Neural progenitor cell (in vitro differentiated cells): ENCODE measurements at places on chromosomes 4 and X. TPM values are rescaled to one million over a fixed set of nuclear protein-coding genes. Genes with fewer than 3 reads are reported as not detected.

GRCh38 chrX:111868726-111869638 is 7.0 kb upstream of the TRPC5OS start:
- H3K27me3 ChIP-seq: no peaks in the 10 kb centered on the region
- H3K4me1 ChIP-seq: peaks cover 44% of the 10 kb centered on the region
- H3K27ac ChIP-seq: peak overlapping the region; percentile 88
- H3K36me3 ChIP-seq: no peaks in the 10 kb centered on the region
- DNase-seq: peak; percentile 66

The ANTXR2 gene
- total RNA-seq: 28.3 and 28.8 TPM in 2 replicates

GRCh38 chrX:149937871-149938426 is 342 bp downstream of the EOLA2 start:
- no peaks in the 10 kb centered on the region for H3K36me3 ChIP-seq
- H3K27me3 ChIP-seq: no peaks in the 10 kb centered on the region
- peak overlapping the region; percentile 62 for H3K4me3 ChIP-seq
- H3K27ac ChIP-seq: peak overlapping the region; percentile 64
- H3K4me1 ChIP-seq: no peaks in the 10 kb centered on the region
- peak; percentile 39 for DNase-seq

DNA sequence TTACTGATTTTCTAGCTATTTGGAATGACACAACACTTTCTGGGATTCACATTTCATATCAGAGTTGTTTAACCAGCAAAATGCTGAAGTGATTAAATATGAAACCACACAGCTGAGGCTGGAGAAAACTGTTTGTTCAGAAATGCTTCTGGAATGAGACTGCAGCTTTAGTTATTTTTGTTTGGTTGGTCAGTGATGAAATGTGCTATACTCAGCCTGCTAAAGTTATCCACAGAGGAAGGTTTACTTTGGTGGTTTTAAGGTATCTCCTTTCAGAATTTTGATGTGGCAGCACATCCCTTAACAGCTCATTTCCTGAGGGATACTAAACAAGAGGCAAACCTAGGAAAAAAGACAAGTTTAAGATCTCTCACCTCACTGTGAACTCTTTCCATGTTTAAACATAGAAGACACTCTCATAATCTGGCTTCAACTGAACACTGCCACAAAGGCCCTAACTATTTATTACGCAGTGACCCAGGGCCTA is 106.6 kb upstream of the PDE5A start:
- H3K27me3 ChIP-seq: no peaks in the 10 kb centered on the region
- H3K27ac ChIP-seq: no peak overlapping the region
- H3K4me3 ChIP-seq: no peak overlapping the region
- no peak for DNase-seq
- no peaks in the 10 kb centered on the region for H3K36me3 ChIP-seq

GRCh38 chrX:153517946-153518834 is 748 bp downstream of the ATP2B3 start:
- no peaks in the 10 kb centered on the region for H3K36me3 ChIP-seq
- DNase-seq: no peak
- H3K27me3 ChIP-seq: peaks cover 69% of the 10 kb centered on the region
- H3K27ac ChIP-seq: no peak overlapping the region
- peak overlapping the region; percentile 40 for H3K4me3 ChIP-seq

DNA sequence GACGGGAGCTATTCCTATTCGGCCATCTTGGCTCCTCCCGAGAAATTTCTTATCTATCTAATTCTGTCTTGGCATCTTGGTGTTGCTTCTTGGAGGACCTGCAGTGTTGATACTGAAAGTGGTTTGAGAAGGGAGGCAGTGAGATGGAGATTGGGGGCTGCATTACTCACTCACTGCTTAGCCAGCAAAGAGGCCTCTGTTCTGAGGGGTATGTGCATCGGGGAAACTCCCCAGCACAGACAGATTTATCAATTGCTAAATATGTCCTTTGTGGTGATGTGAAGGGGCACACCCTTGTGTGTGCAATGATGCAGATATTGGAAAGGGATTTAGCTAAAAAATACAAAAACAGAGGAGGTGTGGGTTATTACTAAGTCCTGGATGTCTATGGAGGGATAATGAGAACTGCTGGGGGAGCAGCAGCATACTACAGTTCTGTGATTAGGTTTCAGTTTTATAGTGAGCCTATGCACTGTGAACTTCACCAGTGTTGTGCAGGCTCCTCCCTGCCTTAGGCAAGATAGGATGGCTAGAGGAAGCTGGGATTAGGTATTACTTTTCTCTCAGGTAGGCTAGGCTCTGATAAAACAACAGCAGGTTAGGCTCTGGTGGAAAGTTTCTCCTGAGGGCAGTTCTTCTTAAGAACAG is 279.0 kb downstream of the HS3ST1 start:
- no peak for DNase-seq
- H3K27me3 ChIP-seq: no peaks in the 10 kb centered on the region
- H3K4me1 ChIP-seq: no peaks in the 10 kb centered on the region
- H3K27ac ChIP-seq: no peak overlapping the region
- H3K4me3 ChIP-seq: no peak overlapping the region
- H3K36me3 ChIP-seq: no peaks in the 10 kb centered on the region

The NDNF gene
- 4.0 and 4.2 TPM in 2 replicates for total RNA-seq

DNA sequence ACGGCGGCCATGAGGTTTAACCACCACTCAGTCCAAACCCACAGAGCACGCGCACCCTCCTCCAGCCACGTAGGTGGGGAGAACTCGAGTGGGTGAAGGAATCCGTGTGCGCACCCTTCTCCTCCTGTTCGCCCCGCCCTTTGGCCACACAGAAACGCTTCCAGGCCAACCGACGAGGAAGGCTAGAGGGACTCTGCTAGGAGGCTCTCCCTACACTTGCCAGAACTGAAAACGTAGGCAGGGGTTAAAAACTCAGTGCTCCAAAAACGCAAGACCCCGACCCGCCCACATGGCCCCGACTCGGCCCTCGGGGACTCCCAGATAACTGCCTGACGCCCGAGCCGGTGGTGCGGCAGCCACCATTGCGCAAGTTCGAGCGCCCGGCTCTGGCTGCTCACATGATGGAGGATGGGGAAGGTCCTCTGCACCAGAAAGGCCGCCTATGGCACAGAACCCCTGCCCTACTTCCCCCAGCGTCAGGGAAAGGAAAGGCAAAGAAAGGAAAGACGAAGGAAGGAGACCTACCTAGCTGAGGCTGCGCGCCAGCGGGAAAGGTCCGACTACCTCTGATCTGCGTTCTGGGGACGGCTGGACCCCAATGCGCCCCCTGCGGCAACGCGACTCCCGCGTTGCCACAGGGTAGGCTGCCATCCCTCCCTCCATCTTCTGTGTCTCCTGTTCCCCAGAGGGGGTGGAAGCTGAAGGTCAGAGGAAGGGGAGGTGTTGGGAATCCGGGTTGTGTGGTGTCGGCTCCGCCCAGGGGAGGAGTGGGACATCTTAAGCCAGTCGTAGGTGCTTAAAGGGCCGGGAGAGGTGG is 201.9 kb upstream of the AGTR2 start:
- peak overlapping the region; percentile 83 for H3K4me3 ChIP-seq
- peak; percentile 87 for DNase-seq

DNA sequence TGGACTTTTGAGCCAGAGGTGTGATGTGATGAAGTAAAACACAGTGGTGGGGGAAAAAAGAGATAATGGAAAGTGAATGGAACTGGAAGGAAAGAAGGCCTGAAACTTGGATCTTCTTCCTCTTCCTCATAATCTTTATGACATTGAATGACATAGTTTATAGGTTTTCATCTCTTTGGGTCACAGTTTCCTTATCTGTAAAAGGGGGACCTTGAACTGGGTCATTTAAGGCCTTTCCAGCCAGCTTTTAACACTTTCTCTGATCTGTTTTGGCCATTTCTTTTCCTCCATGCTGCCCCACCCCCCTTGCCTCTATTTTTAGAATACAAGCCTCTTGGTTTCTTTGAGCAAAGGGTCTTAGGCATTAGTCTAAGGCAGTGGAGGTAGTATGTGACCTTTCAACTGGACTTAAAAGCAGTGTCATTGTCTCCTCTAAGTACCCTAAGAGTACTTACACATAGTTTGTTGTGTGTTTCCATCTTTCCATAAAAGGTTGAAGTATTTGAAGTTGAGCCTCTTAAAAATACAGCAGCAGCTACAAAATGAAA is 7.8 kb downstream of the CPEB2 start:
- H3K4me3 ChIP-seq: no peak overlapping the region
- peak; percentile 4 for DNase-seq
- no peak overlapping the region for H3K27ac ChIP-seq
- peaks cover 14% of the 10 kb centered on the region for H3K4me1 ChIP-seq
- no peaks in the 10 kb centered on the region for H3K36me3 ChIP-seq

The TLR2 gene
- total RNA-seq: 0.22 and 0.34 TPM in 2 replicates

DNA sequence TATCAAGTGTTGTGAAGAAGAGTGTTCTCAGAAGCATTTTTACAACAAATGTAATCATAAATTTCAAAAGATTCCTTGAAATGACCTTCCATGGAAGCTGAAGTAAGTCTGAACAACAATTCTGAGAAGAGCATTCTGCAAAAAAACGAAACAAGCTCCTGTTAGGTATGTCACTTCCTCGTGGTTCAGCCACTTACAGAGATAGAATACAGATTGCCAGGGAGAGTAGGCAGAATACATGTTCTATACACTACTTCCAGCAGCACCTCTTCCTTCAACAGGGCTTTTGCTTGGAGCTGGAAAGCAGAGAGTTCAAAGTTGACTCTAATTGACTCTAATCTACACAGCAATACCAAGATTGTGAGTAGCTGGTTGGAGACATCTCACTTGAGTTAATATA is 274.5 kb downstream of the ADGRA3 start:
- H3K27me3 ChIP-seq: no peaks in the 10 kb centered on the region
- no peaks in the 10 kb centered on the region for H3K36me3 ChIP-seq
- H3K27ac ChIP-seq: no peak overlapping the region
- H3K4me1 ChIP-seq: peaks cover 14% of the 10 kb centered on the region
- H3K4me3 ChIP-seq: no peak overlapping the region

DNA sequence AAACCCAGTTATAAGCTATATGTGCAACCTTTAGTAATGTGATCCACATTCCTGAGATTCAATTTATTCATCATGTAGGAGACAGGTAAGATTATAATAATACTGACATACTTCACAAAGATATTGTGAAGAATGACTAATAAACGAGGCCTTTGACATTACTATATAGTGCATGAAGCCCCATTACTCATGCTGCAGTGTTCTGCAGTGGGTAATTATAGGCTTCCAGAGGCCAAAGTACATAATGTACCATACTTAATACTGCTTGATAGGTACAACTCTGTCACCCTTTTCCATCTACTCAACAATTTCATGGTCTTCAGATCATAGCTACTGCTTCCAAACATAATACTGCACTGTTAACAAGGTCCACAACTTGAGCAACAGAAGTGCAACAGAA is 68.9 kb downstream of the COL25A1 start:
- H3K27me3 ChIP-seq: no peaks in the 10 kb centered on the region
- no peak overlapping the region for H3K4me3 ChIP-seq
- no peak overlapping the region for H3K27ac ChIP-seq
- H3K4me1 ChIP-seq: no peaks in the 10 kb centered on the region
- DNase-seq: no peak

The TLR1 gene
- 0.03 TPM in 1 of 2 replicates, not detected in the other for total RNA-seq

The GPC3 gene
- 968 and 1,039 TPM in 2 replicates for total RNA-seq

DNA sequence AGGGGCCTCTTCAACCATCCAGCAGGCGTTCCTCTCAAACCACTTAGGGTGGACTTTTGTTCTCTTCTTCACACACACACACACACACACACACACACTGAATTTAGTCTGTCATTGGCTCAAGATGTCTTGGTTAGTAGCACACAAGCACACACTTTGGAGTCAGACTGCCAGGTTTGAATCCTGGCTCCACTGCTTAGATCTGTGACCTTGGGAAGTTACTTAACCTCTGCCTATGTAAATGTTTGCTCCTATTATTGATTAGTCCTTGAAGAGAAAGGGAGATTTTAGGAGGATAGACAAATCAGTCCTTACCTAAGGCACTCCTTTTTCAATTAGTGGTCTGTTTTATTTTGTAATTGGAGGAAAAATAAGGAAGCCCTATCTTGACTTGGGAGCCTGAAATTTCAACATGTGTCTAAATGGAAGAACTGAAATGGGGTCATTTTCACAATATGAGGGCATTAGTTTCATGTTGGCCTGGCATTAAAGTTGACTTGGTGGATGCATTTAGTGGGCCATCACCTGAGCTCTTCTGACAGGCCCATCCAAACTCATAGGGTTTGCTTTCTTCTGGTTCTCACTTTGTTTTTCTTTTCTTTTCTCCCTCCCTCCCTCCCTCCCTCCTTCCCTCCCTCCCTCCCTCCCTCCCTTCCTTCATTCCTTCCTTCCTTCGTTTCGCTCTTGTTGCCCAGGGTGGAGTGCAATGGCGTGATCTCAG is 13.3 kb upstream of the TMEM131L start:
- H3K36me3 ChIP-seq: no peaks in the 10 kb centered on the region
- no peaks in the 10 kb centered on the region for H3K27me3 ChIP-seq
- H3K27ac ChIP-seq: no peak overlapping the region
- peaks cover 13% of the 10 kb centered on the region for H3K4me1 ChIP-seq

The NIPAL1 gene
- 0.84 and 1.2 TPM in 2 replicates for total RNA-seq

- H3K27me3 ChIP-seq: no peaks in the 10 kb centered on the region
- H3K36me3 ChIP-seq: no peaks in the 10 kb centered on the region
- peaks cover 41% of the 10 kb centered on the region for H3K4me1 ChIP-seq
- DNase-seq: no peak
Measured at GRCh38 chr4:168612450-168613135, 115.7 kb downstream of the PALLD start.

The PNMA6A gene
- 0.64 and 3.2 TPM in 2 replicates for total RNA-seq
